ENCODE measurements at places on chromosomes 2 and 18.
A peak's percentile ranks its signal among the peaks of the same experiment; 100 is the strongest.

GRCh38 chr2:23536326-23536725 is 151.3 kb downstream of the KLHL29 start:
- no peak for DNase-seq

DNA sequence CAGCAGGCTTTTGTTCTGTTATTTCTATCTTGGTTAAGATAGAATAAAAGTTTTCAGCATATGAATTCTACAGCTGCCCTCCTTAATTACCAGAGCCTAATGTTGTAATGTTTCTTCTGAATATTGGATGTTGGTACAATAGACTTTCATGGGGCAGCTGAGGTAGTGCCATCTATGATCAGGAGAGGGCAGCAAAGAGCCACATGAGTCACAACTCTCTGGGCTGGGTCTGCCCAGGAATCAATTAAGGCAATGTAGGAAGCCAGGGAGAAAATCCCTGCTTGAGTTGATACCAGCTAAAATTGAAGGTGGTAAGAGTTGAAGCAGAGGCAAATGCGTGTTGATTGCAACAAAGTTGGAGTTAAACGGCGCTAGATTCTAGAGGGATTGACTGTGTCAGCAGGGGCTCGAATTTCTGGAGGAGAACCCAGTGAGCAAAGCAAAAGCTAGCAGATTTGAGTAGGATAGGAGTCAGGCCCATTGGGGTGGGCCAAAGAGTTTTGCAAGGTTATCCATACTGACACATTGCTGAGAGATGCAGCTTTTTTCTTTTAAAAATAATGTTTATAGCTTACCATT is 10.6 kb upstream of the MC5R start:
- DNase-seq = peak; percentile 24

DNA sequence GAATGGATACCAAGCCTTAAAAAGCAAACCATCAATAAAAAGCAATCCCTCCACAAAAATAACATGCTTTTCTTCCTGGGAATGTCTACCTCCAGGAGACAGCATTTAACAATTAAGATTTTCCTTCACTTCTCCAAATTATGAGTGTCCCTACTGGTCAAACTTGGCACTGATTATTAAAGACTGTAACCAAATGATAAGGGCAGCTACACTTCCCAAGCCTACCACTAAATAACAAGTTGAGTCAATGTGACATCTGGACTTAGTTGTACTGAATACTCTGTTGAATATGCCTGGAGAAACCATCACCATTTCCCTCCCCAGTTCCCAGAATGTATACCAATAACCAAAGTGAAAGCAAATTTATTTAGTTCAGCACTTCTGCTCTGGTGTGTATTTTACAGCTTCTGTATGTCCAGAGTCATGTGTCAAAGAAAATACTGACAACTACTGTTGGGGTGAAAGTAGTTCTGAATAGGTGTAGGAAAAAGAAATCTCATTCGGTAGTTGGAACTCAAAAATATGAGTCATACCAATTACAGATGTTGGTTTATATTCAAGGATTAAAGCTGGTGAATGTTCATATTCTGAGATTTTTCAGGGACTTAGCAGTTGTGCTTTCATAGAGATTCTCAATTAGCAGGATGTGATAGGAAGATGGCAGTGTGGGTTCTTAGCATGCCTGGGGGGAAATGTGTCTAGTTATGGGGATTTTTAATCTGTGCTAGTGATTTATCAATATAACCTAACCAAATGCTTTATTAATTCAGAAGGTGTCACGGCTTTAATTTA is 1291.6 kb upstream of the GYPC start:
- DNase-seq = no peak

DNA sequence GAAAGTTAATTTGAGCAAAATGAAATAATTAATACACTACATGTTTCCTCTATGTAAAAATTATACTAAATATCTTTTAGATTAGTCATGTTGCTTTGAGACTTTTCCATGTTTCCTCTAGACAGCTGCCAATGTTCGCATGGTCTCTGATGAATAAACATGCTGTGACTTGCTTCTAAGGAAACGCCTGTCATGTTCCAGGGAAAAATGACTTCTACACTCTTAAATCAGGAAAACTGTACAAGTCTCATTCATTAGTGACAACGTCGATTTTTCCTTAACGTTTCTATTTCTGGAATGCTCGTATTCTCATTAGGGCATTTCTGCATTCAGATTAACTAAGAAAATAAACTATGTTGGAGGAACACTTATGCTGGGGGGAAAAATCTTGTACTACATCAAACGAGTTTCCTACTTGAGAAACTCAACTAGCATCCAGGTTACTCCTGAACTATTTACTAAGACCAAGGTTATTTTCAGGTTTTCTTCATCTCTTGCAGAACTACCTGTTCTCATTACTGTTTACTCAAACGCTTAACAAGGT is 1.6 kb downstream of the COBLL1 start:
- no peak for DNase-seq
